ENCODE measurements at places on chromosomes 3 and 15.

DNA sequence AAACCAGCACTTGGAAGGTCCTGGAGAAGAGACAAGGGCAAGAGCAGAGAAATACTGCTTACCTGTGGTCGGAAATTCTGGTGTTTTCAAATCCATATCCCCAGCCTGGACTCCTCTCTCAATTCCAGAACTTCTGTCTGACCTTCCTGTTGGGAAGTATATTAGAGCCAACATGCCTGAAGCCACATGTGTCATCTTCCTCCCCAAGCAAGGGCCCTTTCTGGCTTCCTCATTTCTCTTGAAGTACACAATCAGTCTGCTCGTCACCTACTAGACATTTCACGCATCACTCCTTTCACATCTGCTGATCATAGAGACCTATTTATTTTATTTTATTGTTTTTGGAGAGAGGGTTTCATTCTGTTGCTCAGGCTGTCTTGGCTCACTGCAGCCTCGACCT is 8.4 kb downstream of the PARP14 start:
- DNase-seq = no peak

DNA sequence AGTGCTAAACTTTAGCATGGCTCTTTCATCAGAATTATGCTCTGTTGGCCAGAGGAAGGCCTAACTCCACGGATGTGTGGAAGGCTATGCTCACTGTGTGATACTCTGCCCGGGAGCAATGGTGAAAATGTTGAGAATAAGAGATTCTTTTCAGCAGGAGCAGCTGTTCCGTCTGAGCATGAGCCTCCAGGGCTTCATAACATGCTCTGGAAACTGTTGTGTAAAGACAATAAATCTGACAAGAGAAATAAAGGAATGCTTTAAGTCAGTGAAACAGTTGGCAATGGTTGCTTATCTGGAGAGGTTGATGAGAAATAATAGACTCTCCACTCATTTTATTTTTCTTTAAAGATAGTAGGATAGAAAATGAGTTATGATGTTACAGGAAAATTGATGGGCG is 269.8 kb downstream of the DIPK2A start:
- DNase-seq = no peak

- no peak for DNase-seq
Observed at GRCh38 chr15:46766021-46766420, 951.3 kb upstream of the SEMA6D start.

DNA sequence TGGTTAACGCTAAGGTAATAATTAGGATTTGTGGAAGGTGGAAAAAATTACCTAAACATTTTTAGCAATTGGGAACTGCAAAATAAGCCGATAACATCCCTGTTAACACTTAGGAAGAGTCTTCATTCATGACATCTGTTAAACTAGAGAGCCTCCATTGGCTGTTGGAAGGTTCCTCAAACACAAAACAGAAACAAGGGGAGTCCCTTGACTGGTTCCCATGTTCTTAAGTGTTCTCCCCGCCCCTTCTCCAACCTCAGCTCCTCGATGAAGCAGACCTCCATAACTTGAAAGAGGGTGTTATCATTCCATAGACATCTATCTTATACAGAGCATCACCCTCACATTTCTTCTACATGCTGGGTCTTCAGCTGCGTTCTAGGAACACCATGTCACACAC is 2.5 kb downstream of the SLC22A13 start:
- DNase-seq = no peak

DNA sequence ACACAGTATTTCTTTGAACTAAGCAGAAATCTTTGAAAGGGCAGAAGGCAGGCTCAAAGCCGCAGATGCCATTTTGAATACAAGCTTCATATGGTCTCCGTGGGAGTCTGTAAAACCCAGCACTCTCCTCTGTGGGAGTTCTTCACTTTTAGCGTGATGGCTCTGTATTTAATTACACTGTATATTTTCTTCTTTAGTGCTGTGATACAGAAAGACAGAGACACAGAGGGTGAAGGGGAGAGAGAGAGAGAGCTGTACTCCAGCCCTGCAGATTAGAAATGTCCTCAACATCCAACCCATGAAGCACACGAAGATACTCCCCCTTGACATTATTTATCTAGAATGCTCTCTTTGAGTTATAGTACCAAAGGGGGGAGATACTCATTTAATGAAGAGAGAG is 752.6 kb upstream of the NR2F2 start:
- no peak for DNase-seq

DNA sequence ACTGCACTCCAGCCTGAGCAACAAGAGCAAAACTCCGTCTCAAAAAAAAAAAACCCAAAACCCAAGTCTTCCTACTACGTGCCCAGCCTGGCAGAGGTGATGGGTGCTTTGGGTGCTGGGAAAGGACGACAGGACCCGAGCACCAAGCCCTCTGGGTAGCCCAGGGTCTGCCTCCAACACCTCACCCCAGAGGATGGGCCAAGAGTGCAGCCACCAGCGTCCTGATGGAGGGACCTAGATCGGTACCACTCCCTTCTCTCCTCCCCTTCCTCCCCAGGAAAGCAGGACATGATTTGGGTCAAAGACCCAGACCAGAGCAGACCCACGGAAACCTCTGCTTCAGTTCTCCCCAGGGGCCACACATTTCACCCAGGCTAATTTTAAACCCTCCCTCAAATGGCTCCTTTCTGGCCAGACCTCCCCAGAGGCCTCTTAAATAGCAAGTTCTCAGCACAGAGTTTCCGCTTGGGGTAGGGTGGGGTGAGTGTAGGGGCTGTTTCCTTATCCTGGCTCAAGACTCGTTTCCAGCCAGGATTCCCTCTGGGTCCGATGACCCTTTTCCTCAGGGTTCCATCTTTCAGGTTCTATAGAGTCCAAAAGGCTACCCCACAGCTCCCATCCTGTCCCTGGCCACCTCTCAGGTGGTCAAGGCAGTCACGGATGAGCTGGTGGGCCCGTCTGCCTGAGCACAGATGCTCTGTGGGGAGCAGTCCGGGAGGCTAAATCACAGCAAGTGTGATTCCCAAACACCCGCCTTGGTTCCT is 20.5 kb downstream of the RBPMS2 start:
- DNase-seq = no peak

DNA sequence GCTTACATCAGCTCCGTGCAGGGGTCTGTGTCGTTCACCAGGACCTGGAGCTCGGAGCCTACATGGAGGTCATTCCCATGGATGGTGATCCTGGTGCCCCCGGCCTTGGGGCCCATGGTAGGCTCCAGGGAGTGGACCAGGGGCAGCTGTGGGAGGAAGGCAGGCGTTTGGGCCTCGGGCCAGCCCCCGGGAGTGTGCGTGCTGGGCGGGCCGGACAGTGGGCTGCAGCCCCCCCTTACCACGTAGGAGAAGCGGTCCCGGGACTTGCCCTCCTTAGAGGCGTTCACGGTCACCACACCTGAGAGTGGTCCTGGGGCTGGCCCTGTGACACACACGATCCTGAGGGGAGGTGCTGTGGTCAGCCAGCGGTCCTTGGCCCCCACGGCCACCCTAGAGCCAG is 29.6 kb downstream of the H1-8 start:
- DNase-seq = no peak

- no peak for DNase-seq
Observed at GRCh38 chr3:149186721-149187120, 34.9 kb downstream of the CP start.

- no peak for DNase-seq
Observed at GRCh38 chr3:42031808-42032480, 59.2 kb upstream of the TRAK1 start.

DNA sequence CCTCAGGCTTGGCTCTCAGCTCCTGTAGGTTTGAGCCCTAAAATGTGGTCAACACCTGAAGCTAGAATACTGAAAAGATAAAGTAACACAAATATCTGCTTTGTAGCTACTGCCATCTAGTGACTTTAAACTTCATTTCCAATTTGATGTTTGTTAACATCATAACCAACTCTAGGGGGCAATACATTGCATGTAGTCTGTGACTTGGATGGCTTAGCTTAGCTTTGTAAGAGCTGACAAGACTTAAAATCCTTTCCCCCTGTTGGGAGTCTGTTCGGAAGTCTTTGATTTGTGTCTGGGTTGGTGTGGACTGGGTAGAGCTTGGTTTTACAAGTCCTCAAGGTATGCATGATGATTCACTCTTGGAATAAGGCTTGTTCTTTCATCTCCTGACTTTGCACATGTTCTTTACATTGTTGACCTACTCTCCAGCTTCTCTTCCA is 51.7 kb downstream of the SCN11A start:
- no peak for DNase-seq

- no peak for DNase-seq
Observed at GRCh38 chr3:4731543-4732111, 238.5 kb downstream of the ITPR1 start.

DNA sequence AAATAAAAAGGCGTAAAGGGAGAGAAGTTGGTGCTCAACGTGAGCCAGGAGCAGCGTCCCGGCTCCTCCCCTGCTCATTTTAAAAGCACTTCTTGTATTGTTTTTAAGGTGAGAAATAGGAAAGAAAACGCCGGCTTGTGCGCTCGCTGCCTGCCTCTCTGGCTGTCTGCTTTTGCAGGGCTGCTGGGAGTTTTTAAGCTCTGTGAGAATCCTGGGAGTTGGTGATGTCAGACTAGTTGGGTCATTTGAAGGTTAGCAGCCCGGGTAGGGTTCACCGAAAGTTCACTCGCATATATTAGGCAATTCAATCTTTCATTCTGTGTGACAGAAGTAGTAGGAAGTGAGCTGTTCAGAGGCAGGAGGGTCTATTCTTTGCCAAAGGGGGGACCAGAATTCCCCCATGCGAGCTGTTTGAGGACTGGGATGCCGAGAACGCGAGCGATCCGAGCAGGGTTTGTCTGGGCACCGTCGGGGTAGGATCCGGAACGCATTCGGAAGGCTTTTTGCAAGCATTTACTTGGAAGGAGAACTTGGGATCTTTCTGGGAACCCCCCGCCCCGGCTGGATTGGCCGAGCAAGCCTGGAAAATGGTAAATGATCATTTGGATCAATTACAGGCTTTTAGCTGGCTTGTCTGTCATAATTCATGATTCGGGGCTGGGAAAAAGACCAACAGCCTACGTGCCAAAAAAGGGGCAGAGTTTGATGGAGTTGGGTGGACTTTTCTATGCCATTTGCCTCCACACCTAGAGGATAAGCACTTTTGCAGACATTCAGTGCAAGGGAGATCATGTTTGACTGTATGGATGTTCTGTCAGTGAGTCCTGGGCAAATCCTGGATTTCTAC is at the start of gene RARB:
Gene RARB (plus strand): TSS at position 322 of the 847 bp plus-strand sequence. CDS start 469 bp downstream, at position 791.
- peak; percentile 86 for DNase-seq

DNA sequence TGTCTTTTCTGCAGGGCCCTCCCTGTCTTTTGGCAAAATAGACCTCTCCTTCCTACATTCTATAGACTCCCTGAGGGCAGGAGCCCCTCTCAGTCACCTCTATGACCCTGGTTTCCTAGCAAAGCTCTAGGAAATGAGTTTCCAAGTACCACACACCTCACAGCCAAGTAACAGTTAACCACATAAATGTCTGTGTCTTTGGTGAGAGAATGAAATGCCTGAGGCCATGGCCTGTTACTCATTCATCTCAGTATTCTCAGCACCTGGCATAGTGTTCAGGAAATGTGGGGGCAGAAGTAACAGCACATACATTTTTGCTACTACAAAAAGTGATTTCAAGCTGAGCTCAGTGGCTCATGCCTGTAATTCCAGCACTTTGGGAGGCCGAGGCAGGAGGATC is 21.0 kb downstream of the RFT1 start:
- no peak for DNase-seq

- no peak for DNase-seq
Observed at GRCh38 chr3:23734481-23734880, 71.3 kb upstream of the UBE2E1 start.

- DNase-seq = no peak
Observed at GRCh38 chr15:87033056-87033455, 953.4 kb downstream of the AGBL1 start.

DNA sequence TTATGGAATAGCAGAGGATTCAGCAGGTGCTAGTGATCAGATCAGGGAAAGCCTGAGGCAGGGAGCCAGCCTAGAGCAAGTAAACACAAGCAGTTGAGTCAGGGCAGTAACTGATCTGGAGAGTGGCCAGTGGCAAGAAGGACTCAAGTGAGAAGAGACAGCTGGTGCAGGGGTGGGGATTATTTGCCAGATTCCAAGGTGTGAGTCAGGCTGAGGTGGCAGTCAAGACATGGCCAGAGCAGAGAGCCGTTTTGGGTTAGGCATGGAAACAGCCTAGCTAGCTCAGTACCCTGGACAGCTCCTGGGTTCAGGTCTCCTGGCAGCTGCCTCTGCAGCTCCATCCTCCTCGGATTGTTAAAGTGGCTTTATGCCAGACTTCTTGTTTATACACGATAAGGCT is 281.9 kb upstream of the ONECUT1 start:
- DNase-seq = peak; percentile 94

GRCh38 chr15:69593981-69594966 is 141.7 kb downstream of the RPLP1 start:
- DNase-seq = peak; percentile 93

GRCh38 chr3:160127308-160127707 is 97.9 kb upstream of the C3orf80 start:
- no peak for DNase-seq

GRCh38 chr3:114718898-114719210 is 425.0 kb downstream of the TIGIT start:
- no peak for DNase-seq

DNA sequence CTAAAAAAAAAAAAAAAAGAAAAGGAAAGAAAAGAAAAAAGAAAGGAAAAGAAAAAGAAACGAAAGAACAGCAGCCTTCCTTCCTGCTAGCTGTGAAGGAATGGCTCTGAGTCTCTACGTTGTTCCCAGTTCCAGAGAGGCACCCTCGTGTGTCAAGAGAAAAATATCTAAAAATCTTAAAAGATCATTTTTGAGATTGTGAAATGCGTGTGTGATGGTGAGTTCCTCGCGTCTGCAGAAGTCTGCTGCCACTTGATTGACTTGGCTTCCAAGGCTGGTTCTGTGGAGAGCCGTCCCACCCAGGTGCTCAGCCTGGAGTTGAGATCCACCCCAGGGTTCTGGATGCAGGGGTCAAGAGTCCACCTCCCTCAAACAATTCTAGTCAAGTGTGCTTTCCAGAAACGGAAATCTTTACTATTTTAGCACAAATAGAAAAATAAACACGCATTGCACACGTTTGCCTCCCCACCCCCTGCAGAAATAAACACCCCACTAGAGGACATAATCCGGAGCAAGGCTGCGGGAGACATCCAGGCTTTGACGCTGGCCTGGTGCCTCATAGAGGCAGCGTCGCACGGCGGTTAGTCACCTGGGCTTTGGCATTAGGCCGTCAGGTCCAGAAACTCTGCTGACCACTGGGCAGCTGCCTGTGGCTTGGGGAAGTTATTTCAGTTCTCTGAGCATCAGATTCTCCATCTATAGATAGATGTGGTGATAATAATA is 265.4 kb downstream of the FAM43A start:
- no peak for DNase-seq

GRCh38 chr3:141411251-141411771 is 43.0 kb downstream of the ZBTB38 start:
- no peak for DNase-seq

GRCh38 chr3:98890965-98891910 is 10.3 kb downstream of the DCBLD2 start:
- DNase-seq = no peak

DNA sequence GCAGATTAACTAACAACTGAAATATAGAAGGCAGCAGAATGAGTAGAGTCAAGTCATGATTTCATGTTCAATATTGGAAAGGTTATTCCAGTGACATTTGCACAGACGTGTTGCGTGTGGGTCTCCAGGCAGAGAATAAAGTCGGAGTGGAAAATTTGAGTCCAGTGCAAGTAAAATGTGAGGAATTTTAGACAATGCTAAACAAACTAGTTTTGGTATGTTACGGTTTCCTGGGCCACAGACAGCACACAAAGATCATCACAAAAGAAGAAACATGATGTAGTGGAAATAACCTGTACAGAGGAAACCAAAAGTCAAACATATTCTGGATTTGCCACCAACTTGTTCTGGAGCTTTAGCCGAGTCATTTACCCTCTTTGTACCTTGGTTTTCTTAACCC is 367 bp downstream of the OR4F6 start:
- no peak for DNase-seq

- DNase-seq = no peak
Observed at GRCh38 chr3:151410891-151411559, 26.5 kb upstream of the P2RY12 start.

Data from mucosa of gallbladder (tissue), 1 donor.